ENCODE measurements at places on chromosomes 12 and 14.

GRCh38 chr14:106417224-106418049 is 891.1 kb downstream of the TMEM121 start:
- DNase-seq: no peak

DNA sequence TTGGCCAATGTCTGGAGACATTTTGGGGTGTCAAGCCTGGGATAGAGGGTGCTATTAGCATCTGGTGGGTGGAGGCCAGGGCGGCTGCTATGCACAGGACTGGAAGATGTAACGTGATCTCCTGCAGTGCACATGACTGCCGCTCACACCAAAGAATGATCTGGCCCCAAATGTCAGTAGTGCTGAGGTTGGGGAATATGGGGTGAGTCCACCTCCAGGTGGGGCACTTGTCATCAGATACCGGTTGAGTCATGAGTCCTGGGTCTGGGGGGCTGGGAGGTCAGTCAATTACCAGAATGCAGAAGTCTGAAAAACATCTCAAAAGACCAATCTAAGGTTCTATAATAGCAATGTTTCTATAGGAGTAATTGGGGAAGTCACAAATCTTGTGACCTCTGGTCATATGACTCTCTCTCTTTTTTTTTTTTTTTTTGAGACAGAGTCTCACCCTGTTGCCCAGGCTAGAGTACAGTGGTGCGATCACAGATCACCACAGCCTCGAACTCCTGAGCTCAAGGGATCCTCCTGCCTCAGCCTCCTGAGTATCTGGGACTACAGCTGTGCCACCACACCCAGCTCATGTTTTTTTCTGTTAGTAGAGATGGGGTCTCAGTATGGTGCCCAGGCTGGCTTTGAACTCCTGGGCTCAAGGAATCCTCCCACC is 6.0 kb upstream of the SDSL start:
- no peak for DNase-seq

DNA sequence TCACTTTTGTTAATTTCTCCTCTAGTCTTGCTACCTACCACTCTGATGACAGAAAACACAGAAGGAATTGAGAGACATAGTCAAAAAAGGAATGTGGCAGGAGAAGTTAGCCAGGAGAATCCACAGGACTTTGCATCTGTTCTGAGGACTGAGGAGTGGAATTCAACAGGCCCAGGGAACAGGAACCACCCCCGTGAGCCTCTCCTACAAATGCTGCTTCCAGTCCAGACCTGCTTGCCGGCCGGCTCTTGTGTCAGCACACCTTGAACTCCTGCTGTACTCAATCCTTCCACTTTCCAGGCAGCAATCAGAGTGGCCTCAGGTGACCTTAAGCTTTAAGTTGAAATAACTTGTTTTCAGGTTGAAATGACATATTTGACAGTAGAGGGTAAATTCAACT is 903.1 kb downstream of the BCL11B start:
- DNase-seq: no peak

- DNase-seq: no peak
Measured at GRCh38 chr12:83082690-83083276, 396.1 kb downstream of the TMTC2 start.

DNA sequence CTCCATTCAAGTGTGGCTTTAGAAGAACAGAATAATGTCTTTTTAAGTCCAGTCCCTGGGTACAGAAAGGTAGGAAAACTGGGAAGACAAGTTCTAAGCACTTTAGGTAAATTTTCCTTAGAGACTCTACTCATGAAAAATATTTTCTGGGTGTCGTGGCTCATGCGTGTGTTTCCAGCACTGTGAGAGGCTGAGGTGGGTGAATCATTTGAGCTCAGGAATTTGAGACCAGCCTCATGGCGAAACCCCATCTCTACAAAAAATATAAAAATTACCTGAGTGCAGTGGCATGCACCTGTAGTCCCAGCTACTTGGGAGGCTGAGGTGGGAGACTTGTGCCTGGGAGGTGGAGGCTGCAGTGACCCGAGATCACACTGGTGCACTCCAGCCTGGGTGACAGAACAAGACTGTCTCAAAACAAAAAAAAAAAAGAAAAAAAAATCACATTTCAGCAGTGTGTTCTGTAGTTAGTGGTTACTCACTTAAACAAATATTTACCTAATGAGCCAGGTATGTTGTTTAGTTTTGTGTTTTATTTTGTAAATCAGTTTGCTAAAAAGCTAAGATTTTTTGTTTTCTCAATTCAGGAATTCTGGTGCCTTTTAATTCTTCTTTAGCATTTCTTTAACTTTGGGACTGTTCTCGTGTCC is 52.3 kb upstream of the RD3L start:
- no peak for DNase-seq

- peak; percentile 7 for DNase-seq
Measured at GRCh38 chr14:58430156-58430555, 2.6 kb downstream of the KIAA0586 start.

- no peak for DNase-seq
Measured at GRCh38 chr14:71362920-71363584, 455.8 kb downstream of the PCNX1 start.

- no peak for DNase-seq
Measured at GRCh38 chr12:127519779-127520178, 747.2 kb upstream of the TMEM132C start.

DNA sequence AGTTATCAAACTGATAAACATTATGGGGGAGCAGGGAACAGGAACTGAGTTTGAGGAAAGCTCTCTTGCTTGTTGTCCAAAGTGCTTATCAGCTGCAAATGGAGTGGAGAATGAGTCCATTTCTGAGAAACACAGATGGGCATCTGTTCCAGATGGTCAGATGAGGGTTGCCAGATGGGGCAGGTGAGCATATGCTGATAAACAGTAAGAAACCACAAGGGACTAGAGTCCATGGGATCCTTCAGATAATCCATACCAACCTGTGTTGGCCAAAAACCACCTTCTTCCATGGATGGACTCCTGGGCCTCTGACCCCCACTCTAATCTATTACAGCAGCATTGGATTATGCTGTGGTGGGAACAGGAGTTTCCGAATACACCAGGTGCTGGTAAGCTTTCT is 38.3 kb downstream of the GNS start:
- DNase-seq: no peak

DNA sequence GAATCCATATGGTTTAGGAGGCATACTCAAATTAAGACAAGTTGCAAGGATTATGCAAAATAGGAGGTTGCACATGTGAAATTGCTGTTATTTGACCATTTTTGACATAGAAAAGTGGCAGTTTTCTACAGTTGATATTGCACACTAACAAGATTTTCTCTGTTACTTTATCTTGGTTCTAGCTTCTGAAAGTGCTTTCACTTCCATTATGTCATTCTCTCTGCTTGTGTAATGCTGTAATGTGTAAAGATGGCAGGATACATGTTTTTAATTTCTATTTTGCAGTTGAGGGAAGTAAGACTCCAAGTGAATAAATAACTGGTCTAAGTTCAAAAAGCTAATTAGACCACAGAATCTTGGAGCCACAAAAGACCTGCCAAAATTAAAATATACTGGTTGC is 60.6 kb downstream of the MYRFL start:
- DNase-seq: no peak

DNA sequence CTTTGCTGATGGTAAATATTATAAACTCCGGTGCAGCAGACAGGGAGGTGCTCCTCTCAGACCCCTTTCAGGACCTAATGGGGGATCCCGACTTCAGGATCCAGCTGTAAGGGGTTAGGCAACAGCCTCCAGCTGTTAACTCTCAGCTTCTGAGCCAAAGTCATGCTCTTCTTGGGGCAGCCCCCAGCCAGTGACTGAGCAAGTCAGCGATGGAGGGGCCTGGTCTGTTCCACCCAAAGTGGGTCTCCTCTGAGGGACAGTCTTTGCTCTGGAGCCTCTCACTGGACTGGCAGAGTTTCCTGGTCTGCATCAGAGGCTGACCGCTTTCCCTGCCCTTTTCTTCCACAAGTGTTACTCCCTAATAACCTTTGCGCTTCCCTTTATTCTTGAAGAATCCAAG is 184.2 kb upstream of the DIO3 start:
- no peak for DNase-seq

DNA sequence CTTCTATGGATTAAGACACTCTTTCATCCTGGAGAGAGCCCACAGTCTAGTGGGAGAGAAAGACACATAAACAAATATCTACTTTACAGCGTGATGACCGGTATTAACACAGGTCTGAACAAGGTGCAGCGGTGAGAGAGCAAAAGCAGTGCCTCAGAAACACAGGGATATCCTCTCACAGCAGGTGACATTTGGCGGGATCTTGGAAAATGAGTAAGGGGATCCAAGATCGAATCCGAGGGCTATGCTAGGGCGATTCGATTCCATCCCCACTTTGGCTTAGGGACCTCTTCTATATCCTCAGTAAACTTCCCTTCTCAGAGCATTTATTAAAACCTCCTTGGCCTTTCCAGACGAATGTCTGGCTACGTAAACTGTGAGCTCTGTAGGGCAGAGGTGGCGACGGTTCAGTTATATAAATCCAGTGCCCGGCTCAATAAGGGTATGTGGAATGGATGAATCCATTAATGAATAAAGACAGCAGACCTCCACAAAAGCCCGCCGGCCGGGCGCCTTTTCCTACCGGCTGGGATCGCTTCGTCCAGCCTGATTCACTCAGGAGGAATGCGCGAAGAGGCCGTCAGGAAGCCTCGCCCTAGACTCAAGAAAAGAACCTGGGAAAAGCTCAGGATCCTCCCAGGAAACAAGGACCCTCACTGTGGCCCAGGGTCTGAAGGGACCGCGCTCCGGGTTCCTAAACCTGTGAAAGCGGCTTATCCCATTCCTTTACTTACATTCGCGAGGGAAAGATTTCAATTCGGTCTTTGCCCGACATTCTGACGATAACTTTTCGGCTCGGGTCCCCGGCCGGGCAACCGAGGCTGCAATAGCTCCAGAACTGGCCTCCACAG is 455 bp downstream of the ATP6V1D start:
- no peak for DNase-seq

DNA sequence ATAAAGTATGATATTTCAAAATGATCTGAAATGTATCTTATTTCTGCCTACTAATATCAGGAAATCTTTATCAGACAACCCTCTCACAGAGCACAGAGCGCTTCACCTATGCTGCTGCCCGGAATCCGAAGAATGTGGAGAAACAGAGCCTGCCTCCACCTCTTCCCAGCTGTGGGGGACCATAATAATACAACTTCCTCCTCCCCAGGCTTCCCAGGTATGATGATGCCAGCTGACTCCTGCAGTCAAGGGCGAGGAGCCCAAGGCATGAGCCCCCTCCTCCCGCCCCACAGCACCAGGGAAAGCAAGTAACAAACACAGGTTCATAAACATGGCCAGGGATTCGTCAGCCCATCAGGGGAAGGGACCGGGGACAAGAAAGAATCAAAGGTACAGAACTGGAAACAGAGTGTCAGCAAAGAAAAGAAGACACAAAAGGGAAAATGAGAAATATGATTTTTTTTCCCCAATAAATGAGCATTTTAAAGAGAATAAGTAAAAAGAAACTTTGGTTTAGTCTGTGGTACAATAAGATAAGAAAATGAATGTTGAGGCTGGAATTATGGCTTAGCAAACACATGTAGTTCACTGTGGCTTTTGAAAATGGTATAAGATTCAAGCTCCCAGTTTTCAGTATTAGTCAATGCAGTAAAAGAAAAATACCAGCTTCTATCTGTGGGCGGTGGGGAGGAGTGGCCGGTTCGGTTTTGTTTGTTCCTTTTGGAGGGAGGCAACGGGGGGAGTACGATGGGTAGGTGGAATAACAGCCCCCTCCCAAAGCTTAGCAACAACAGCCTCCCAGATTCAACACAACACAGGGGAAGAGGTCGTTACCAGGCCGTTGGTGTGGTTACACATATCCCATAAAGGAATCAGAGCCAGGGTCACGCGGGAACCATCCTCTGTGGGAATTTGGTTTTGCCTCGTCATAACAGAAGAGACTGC is 68.3 kb downstream of the SETD3 start:
- no peak for DNase-seq

DNA sequence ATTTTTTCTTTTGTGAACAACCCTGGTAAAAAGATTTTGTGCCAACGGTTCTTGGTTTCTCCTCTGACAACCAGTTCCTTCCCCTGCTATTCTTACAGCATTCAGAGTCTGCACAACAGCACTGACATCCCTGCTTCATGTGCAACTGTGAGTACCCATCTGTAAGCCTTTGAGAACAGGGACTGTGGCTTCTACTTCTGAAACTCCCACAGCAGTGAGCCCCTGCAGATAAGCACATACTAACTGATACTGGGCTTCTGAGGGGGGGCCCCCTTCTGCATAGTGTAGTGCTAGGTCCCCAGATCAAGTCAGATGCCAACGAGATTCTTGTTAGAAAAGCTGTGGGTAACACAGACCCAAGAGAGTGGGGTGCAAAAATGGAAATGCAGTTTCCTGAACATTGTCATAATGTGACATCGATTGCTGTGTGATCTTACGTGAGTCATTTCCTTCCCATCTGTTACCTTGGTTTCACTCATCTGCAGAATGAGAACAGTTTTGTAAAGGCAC is 11.1 kb upstream of the NINJ2 start:
- no peak for DNase-seq

- DNase-seq: no peak
Measured at GRCh38 chr12:123713823-123714585, 1.9 kb downstream of the ATP6V0A2 start.

DNA sequence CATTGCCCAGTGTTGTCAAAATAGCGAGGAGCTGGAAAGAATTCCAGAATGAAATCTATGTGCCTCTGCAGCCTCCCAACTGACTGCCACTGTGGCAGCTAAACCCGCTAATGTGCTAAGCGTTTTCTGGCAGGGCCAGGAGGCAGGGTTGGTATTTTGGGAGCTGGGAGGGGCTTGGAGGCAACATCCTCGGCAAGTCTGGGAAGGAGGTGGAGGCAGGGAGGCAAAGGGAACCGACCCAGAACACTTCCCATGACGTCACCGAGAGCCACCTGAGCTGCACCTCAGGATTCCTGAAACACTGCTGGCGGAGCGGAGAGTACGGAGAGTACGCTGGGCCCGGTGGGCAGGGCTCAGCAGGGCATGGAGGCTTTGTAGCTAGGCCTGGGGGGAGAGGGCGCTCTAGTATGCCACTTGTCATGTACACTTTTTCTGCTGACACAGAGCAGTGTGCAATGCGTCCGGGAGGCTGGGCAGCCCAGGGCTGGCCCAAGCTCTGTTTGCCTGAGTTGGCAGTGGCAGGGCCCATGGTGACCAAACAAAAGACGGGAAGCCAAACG is 81.5 kb downstream of the DPF3 start:
- no peak for DNase-seq

- no peak for DNase-seq
Measured at GRCh38 chr12:11596141-11596540, 53.3 kb upstream of the ETV6 start.

GRCh38 chr14:68380329-68380741 is 412.5 kb downstream of the ZFP36L1 start:
- DNase-seq: no peak

DNA sequence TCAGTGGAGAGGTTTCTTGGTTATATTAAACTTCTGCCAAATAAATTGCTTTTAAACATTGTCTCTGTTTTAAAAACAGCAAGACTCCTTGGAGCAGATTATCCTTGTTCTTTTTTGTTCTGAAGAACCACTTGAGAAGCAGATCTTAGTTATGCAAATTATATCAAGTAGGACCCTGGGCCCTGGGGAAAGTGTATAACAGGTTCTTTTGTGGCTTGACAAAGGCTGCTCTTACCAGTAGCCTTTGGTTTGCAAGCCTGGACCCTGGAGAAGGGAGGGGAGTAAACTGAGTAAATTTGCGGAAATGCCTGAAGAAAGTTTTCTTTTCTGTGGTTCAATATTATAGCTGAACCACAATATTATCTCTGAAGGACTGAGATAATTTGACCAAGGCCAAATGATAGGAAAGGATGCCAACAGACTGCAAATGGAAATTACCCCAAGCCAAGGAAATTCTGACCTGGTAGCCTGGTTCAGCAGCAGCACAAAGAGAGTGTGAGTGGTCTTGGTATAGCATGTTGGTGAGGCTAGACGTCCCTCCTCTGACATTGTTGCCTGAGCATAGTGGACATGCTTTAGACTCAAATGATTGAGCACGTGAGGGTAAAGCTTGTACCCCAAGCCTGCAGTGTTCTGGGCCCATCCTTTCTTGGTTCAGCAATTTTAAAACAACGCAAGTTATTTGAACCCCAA is 30.4 kb upstream of the SIX1 start:
- no peak for DNase-seq

All from GM04503 (cell line).